SK-N-DZ (cell line): ENCODE measurements at places on chromosomes 3 and 15.

DNA sequence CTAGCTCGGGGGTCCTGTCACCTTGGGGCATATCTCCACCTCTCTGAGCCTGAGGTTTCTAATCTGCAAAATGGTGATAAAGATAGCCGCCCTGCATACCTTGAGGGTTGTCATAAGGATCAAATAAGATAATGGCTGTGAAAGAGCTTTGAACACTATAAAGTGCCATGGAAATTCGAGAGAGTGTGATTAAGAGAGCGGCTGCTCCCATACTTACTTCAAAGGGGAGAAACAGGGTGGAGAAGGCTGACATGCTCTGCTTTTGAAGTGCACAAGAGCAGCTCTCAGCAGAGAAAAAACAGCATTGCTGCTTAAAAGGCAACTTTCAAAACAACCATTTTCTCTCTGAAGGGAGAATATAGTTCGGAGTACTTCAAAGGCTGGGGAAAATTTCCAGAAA, 529.2 kb downstream of the EPHB1 start:
- DNase-seq, result no peak

DNA sequence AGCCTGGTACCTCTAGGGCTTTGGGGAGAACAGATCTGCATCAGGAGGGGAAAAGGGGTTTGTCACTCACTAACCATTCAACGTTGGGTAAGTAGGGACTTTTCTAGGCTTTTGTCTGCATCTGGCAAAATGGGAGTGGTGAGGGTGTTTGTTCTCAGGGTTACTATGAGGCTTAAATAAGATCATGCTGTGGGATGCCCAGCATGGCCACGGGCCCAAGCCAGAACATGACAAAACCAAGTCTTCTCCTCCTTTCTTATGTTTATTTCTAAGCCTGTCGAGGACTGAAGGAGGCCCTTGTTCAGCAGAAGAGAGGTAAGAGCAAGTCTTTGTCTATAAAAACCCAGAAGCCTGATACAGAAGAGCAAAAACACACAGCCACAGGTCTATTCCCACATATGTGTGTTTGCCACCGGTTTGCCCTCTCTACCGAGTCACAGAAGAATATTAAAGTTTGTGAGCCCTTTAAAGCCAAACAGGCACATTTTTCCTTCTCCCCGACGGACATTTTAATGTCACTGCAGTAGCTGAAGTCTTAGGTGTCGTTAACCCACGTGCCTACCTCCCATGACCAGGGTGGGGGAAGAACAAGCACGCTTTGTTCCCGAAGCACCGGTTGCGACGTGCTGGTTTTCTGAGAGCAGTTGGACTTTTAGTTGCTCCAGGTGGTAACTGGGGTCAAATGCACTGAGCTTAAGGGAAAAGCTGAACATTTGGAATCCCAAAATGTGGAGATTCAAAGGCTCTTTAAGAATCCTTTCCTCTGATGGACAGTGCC, 72.1 kb downstream of the NOX5 start:
- DNase-seq, result no peak

DNA sequence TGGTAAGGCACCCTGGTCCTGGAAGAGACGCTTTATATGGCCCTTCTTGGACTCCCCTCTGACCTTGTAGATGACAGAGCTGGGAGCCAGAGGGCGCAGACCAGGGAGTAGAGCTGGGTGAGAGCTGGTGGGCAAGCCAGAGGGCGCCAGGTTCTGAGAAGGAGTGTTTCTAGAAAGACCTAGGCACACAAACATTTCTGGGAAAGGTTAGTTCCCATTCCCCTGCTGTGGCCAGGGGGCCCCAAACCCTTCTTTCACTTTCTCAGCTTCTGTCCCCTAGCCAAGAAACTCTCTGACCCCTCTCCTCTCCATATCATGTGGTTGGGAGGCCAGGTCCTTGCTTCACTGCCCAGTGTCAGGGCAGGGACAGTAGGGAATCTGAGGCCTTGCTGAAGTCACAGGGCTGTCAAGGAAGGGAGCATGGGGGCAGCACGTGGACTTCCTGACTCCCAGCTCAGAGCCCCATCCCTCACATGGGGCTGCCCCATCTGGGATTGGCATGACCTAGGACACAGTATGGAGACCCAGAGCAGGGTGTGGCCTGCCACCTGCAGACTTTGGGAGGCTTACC, 3.6 kb downstream of the HEMK1 start:
- DNase-seq, result no peak

DNA sequence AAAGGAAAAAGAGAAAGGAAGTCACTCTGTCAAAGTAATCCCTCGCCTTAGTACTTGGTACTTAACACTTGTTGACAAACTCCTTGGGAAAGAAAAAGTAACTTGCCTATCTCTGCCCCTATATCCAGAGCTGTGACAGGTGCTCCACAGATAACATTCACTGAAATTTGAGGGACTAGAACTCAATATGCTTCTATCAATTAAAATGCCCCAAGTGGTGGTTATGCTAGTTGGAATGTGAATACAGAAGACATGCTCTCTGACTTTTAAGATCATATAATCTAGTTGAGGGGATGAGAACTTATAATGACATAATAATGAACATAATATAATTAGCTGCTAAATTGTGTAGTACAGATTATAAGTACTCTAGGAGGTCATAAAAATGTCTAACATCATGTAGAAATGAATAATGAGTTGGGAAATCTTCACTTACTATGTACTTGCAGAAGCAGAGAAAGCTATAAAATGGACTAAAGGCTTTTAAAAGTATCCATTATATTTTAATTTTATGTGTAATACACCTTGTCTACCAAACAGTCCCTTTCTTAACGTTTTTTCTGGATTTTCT, 153.1 kb upstream of the CCDC54 start:
- DNase-seq, result no peak

- no peak for DNase-seq
These were observed 112.5 kb downstream of the MYO9A start for GRCh38 chr15:72005483-72005882.

DNA sequence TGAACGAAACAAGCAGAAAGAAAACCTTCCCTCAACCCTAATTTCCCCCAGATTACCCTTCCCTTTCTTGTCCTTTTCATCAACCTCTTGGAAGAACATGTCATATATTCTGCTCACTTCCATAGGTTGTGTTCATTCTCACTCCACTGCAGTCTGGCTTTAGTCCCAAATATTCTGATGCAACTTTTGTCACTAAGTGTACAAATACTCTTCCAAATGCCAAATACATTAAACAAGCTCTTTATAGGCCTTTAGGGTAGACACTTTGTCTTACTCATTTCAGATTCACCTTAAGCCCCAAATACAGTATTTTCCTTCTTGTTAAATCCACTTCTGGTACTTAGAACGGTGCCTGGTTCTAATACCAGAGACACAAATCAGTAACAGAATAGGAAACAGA, 406.5 kb upstream of the CDIN1 start:
- DNase-seq, result no peak

- no peak for DNase-seq
These were observed 54.8 kb upstream of the CHRM5 start for GRCh38 chr15:33913459-33913858.
